ENCODE measurements at places on chromosomes 5 and 9.

- no peak for DNase-seq
Observed at GRCh38 chr9:26033336-26033735, 355.1 kb upstream of the TUSC1 start.

GRCh38 chr5:166795756-166796155 lies 1495.7 kb upstream of the WWC1 start:
- DNase-seq: no peak

DNA sequence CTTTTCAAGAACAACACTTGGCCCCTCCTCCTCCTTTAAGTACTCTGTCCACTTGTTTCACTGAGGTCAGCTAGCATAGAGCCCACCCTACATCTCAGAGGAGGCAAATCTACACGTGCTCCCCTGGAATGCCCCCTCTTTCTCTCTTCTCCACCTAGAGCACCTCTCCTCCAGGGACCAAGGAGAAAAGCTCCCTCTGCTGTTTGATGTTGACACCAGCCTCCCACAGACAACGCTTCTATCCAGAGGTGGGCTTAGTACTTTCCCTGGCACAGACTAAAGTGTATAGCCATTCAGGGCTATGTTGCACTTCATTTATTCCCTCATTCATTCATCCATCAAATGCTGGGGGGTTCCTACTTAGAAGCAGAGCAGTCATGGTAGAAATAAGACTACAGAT lies 68.2 kb upstream of the TAF1L start:
- DNase-seq: no peak

DNA sequence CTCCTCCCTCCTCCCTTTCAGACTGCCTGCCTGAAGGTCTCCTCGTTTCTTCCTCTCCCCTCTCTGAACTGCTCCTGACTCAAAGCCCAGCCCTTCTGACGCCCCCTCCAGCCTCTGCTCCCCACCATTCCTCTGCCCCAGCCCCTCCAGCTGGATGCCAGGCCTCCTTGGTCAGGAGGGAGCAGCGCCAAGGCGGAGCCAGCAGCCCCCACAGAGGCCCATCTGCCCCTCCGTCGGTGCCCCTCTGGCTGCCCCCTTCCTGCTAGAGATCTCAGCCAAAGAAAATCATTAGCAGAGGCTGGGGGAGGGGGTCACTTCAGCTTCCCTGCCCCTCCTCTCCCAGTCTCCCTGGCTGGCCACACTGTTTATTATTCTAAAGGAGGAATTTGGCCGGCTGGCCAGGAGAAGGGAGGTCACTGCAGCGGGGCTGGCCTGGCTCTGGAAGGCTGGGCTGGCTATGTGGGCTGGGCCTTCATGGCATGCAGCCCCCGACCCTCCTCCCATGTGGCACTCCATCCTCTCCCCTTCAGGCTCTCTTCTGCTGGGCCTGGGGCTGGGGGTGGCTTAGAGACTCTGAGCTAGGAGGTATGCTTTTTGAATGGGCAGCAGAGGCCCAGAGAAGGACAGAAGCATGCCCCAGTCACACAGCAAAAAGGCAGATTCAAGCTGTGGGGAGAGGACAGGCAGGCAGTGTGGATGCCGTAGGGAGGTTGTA lies 16.9 kb downstream of the PDGFRB start:
- no peak for DNase-seq

DNA sequence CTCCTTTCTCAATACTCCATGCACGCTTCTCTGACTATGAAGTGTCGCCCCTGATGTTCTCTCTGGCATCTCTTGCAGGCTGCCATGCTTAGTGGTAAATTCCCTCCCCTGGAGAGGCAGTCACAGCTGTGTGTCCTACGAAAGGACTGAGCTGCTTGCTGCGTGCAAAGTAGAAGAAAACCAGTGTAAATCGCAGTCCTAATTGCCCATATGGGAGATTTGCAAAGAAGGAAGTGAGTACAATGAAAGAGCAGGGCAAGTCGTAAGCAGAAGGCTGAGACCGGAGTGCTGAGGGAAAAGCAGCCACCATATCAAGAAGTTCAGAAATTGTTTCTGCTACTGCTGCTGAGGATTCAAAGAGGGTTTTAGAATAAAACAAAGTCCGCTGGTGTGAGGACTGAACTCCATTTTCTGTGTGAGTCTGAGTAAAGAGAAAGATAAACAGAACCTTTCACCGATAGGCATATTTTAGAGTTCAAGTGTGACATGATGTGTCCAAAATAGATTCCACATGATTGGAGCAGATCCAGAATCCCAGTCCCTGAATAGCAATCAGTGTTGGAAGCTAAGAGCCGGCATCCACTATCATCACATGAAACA lies 507.8 kb upstream of the MPDZ start:
- DNase-seq: no peak

DNA sequence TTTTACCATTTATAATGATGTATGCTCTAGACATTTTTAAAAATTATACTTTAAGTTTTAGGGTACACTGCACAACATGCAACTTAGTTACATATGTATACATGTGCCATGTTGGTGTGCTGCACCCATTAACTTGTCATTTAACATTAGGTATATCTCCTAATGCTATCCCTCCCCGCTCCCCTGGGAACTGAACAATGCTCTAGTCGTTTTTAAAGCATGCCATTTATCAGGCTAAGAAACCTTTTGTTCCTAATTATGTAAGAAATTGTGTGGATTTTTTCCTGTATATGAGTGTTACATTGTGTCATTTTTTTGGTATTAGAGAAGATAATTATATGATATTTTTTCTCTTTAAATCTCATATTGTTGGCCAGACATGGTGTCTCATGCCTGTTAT lies 72.8 kb upstream of the SGCD start:
- DNase-seq: no peak

DNA sequence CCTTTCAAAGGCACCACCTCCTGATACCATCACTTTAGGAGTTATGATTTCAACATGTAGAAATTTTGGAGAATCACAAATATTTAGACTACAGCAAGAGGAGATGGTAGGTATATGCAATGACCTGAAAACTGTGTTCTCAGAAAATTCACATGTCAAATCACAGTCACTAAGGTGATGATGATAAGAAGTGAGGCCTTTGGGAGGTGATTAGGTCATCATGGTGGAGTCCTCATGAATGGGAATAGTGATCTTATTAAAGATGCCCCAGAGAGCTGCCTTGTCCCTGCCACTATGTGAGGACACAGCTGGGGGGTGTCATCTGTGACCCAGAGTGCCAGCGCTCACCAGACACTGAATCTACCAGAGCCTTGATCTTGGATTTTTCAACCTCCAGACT lies 513.5 kb upstream of the TUSC1 start:
- DNase-seq: no peak

GRCh38 chr5:179762781-179763176 lies 30.2 kb downstream of the MAML1 start:
- no peak for DNase-seq

DNA sequence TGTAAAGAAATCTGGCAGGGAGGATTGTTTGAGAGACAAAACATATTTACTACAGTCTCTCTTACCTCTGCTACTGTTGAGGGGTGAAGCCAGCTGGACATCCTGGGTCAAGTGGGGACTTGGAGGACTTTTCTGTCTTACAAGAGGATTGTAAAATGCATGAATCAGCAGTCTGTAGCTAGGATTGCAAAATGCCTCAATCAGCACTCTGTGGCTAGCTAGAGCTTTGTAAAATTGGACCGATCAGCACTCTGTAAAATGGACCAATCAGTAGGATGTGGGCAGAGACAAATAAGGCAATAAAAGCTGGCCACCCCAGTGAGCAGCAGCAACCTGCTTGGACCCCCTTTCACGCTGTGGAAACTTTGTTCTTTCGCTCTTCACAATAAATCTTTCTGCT lies 995.8 kb upstream of the CDH6 start:
- no peak for DNase-seq

DNA sequence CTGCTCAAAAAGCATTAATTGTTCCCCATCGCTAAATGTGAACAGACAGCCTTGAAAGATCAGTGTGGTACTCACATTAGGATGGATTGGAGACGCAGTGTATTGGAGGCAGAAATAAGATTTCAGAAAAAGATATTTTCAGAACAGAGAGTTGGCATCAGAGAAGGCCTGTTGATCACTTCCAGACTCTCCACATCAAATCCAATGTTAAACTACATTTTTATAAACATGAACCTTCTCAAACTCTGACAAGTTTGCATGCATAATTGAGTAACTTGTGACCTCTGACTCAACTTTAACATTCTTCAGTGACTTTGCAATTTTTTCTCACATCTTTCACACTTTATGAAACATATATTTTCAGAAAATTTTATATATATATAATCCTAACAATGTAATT lies 919.6 kb upstream of the SEMA6A start:
- no peak for DNase-seq

- DNase-seq: no peak
Observed at GRCh38 chr9:100101608-100102007, 2.6 kb downstream of the INVS start.

- DNase-seq: no peak
Observed at GRCh38 chr9:76313771-76314170, 80.5 kb downstream of the RFK start.
